ENCODE measurements at places on chromosomes 2 and 18.

DNA sequence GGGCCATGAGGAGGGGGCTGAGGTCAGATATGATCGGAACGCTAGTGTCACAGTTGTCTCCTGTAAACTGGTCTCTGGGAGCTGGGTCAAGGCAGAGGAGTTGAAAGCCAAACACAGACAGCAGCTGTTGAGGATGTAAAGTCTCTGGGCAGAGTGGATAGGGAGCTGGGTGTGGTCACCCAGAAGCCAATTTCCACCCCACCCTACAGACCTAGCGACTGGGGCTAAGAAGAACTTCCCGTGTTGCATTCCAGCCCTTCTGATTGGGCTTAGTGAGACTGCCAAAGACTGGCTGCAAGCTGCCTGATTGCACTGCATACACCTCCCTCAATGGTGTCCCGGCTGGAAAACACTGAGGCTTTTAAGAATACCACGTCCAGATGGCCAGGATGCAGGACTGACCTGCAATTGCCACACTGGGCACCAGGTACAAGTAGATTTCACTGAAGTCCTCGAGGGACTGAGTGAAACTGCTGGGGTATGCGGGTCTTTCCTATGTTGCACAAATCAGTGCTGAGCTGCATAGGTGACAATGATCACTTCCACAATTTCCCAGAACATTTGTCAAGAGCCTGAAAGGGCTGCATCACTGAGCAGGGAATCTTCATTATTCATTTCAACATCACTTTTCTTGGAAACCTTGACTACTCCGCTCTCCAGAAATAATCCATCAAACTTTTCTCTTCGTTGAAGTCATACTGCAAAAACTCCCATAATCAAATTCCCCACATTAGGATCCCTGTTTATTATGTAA, 43.1 kb upstream of the EML4 start:
- peak; percentile 70 for DNase-seq

DNA sequence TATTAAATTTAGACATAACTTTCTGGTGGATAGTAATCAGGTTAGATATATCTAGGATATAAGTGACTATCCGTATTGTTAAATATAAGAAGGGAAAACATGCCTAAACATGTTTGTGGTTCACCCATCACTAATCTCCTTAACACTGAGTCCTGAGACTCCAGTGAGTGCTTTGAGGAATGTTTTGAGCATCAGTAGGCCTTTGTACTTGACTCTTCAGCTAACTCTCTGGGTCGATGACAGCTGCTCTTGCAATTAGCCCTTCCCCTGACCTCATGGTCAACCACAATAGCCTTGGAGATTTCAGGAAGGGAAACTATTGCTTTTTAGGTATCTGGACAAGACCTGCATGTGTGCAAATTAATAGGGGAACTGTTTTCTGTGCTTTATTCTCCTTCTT, 716.8 kb downstream of the EPHA4 start:
- no peak for DNase-seq

DNA sequence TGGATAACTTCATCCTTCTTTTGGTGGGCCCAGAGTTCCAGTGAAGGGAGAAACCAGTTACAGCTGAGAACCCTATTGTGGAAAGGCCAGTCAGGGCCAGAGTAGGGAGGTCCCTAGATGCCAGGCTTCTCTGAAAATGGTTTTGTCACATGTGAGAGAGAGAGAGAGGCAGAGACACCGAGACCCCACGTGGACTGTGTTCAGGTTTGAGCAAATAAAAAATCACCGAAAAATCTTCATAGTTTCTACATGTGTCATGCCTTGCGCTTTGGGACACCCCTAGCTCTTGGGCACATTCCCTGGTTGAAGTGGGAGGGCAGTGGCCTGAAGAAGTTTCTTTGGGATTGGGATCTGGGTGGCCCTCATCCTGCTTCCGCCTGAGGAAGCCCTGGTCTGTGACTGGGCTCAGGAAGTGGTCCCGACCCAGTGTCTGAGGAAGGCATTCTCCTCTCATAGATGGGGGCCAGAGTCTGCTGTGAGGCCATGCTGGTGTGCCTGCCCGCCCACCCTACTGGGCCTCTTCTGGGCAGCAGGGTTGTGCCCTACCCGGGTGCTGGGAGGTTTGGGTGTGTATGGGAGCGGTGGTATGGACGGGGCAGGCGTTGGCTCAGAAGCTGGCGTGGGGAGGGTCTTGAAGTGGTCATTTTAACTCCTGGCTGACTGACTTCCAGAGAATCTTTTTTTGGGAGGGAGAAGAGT, 16.1 kb downstream of the NCK2 start:
- no peak for DNase-seq

GRCh38 chr2:143909577-143910353, 610.2 kb downstream of the ZEB2 start:
- DNase-seq: no peak

GRCh38 chr2:33704406-33704855, 105.3 kb upstream of the FAM98A start:
- no peak for DNase-seq

GRCh38 chr18:75130591-75131328, 78.2 kb downstream of the PTGR3 start:
- DNase-seq: no peak
